Activated T-helper 1 cell treated with anti-CD3 and anti-CD28 coated beads, Interleukin-2, amount 50 U/mL, for 16 hours (primary cell): ENCODE measurements at places on chromosomes 3 and 15.

- no peak for DNase-seq
Measured at GRCh38 chr3:49471856-49472495, 1.9 kb downstream of the DAG1 start.

GRCh38 chr3:159792070-159792469 lies 196.6 kb upstream of the IL12A start:
- DNase-seq = no peak

DNA sequence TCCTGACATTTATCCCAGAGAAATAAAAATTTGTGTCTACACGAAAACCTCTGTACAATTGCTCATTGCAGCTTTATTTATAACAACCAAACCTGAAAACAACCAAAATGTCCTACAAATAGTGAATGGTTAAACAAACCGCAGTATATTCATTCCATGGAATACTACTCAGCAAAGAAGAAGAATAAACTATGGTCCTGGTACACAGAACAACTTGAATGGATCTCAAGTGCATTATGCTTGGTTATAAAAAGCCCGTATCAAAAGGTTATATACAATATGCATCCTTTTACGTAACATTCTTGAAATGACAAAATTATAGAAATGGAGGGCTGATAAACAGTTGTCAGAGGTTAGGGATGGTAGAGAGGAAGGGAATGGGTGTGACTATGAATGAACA lies 3.7 kb downstream of the SEC22C start:
- no peak for DNase-seq

DNA sequence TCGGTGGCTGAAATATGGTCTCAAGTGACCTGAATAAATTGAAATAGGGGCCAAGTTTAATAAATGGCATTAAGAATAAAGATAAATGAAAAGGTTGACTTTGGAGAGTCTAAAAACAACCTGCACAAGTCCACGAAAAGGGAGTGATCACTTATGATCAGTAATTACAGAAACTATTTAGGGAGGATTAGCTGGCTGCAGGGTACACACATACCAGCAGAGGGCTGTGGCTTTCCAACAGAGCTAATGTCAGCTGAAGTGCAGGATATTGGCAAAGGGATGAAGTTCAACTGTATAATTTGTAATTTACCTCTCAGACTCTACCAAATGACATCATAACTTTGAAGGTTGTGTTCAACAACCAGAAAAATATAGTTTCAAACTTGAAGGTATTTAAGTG lies 86.8 kb downstream of the SYNPR start:
- no peak for DNase-seq

- DNase-seq = no peak
Measured at GRCh38 chr3:123071146-123071545, 4.3 kb downstream of the PDIA5 start.

DNA sequence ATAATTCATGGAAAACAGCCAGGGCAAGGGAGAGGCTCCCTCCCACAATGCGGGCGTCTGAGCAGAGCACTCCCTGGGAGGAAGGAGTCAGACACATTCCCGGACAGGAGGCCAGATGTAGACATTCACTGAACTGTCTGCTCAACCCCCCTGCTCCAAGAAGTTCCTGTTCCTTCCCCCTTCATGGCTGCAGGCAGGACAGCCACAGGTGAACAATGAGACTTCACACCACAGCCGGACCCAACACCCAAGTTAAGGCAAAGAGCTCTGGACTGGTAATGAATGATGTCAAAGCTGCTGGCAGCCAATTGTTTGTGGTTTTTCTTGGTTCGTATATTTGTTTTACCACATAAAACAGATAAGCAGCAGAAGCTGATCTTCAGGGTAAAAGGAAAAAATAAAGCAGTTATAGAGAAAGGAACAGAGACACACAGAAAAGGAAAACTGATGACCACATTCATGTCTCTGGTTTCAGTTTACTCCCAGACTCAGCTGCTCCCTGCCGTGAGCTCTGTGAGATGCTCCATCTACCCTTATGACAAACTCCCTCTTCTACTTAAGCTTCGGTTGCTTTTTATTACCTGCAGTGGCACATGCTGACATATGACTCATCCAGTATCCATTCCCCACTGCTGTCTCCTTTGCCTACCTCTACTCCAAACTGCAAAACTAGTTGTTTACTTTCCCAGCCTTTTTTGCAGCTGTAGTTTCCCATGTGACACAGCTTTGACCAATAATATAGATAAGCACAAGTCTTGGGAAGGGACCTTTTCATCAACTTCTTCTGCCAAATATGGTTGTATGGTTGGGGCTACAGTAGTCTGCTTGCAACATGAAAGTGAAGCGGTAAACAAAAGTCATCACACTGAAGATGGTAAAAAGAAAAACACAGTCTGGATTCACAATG lies 33.1 kb downstream of the DZIP1L start:
- DNase-seq = no peak

DNA sequence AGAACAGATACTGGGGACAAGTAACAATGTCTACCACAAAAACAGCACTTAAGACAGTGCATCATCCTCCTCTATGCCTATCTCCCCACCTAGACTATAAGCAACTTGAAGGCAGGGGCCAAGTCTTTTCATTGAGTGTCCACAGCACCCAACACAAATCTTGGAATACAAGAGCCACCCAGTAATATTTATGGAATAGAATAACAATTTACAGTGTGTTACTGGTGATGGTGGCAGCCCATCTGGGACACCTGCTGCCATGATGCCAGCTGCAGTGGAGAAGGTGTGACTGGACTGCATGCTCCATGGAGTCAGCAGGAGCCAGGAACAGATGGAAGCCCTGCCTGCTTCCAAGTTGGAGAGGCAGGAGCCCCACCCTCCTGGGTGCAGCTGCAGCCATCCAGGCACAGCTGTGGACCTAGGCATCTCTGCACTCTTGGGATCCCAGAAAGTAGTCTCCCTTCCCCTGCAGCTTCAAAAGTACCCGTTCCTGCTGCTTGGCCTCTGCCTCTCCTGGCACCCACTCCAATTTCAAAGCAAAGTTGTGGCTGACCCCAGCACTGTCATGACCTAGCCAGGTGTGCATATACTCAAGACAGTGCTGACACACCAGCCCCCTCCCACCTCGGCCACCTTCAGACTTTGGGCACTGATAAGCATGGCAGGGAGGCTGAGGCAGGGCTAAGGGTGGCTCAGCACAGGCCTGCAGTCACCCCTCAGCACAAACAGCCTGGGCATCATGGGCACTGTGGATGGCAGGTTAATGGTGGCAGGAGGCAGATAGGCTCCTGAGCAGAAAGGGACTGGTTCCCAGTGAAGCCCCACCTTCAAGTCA lies 94.5 kb downstream of the TPRA1 start:
- no peak for DNase-seq

DNA sequence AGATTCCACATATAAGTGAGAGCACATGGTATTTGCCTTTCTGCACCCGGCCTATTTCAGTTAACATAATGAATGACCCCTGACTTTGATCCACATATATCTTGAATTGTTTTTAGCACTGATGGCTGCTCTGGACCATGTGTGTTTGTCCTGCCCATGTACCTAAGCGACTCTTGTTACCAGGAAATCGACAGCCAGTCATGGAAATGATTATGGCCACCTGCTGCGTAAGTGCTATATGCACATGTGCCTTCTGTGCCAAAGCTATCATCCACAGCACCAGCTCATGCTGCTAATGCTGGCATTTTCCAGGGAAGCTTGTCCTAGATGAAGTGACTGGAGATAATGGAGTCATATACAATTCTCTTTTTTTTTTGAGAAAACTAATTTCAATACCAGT lies 103.7 kb downstream of the PEX5L start:
- no peak for DNase-seq

DNA sequence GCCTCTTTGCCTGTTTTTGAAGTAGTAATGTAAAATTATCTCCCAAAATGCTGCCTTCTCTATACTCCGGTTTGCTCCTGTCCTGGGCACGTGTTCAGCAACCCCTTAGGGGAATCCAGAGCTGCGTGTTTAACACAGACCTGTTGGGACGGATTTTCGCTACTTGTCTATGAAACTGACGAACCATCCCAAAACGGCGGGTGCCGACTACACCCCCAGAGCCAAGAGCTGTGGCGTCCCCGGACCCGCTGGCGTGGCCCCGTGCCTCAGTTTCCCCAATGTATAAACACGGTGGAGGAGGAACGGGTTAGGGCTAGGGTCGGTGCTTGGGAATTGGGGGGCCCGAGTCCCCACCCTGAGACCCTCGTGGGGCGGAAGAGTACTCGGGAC lies 473 bp downstream of the FHIT start:
- DNase-seq = no peak

DNA sequence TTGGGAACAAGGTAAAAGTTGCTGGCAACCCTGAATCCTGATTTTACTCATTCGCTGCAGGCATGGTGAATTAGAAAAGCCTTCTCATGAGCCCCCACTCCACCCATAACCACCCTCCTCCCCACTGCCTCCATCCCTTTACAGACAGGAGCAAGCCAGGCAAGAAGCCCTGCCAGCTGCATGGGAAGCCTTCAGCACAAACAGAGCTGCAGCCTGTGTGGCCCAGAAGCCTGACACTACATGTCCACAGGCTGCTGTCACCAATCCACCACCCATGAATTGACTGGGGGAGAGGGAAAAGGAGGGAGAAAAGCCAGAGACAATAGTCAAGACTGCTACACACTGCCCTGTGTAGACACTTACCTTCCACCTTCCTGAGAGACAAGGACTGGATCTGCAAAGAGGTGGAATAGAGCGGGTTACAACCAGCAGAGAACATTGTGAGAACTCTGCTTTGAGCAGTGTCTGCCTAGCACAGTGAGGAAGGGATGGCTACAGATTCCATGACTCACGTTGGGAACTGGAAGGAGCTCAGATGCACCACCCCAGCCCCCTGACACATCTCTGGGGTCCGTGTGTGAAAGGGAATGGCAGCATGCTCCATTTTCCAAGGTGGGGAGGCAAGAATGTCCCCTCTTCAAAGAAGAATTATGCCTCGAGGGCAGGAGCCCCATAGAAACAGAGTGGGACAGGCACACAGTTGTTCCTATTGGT lies 33.9 kb downstream of the DZIP1L start:
- DNase-seq = no peak

- no peak for DNase-seq
Measured at GRCh38 chr15:62809115-62809967, 233.2 kb upstream of the TPM1 start.

DNA sequence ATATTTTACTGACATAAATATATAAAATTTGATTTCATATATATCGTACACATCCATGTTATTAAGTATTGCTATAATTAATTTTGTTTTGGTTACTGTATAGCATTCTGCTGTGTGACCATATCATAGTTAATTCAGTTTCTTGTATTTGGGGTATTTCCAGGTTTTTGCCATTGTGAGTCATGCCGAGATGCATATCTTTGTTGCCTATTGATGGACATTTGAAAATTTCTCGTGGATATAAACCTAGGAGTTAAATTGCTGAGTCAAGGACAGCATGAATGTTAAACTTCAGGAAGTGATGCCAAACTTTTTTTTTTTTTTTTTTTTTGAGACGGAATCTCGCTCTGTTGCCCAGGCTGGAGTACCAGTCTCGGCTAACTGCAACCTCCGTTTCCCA lies 33.7 kb upstream of the GPR171 start:
- DNase-seq = no peak
